ENCODE measurements at places on chromosomes 11 and 22.

GRCh38 chr11:76768088-76768908, 14.9 kb upstream of the TSKU start:
- no peak for DNase-seq

DNA sequence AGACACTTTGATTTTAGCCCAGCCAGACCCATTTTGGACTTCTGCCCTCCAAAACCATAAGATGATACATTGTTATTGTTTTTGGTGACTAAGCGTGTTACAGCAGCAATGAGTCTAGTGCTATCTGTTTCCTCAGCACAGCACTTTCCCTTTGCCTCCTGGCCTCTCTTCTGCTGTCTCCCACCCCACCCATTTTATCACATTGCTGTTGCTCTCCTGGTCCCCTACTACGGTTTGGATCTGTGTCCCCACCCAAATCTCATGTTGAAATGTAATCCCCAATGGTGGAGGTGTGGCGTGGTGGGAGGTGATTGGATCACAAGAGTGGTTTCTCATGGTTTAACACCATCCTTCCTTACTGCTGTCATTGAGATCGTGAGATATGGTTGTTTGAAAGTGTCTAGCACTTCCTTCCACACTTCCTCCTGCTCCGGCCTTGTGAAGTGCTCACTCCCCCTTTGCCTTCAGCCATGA, 59.8 kb upstream of the CD82 start:
- no peak for DNase-seq

GRCh38 chr11:20489948-20490347, 102.4 kb downstream of the PRMT3 start:
- DNase-seq, result no peak

GRCh38 chr11:113204280-113204679, 110.1 kb upstream of the TTC12 start:
- no peak for DNase-seq

- DNase-seq, result no peak
Observed at GRCh38 chr22:36274531-36274930, 21.6 kb downstream of the APOL1 start.

Data from cardiac muscle cell (in vitro differentiated cells and primary cell).